Liver (tissue), 10 donors: ENCODE measurements at places on chromosomes 4 and X.

DNA sequence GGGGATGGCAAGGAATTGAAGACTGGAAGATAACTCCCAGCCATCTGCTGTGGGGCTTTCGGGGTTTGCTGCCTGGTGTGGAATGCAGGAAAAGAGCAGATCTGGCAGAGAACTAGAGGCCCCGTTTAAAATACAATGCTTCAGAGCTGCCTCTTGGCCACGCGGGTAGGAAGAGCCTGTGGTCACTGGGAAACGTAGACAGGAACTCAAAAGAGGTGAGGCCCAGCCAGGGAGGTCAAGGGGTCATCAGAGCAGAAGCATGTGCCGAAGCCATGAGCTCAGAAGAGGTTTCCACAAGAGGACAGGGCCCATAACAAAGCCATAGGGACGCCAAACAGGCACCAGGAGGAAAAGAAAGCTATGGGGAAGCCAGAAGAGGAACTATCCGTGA is 14.5 kb upstream of the STS start:
- no peak for DNase-seq

DNA sequence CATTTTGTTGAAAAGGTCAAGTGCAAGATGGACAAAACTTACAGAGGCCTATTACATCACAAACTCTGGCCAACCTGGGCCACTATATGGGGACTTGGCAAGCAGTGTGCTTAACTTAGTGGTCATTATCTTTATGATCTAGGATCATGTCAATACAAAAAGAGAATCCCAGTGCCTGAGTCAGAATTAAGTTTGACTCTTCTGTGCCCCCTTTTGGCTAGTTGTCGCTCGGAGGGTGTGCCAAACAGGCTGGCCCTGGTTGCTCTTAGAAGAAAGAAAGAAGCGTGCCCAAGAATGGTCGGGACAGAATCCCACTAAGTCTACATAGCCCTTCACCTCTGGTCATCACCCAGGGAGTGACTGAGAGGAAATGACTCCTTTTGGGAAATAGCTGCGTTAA is 100.1 kb downstream of the EIF4E start:
- no peak for DNase-seq

DNA sequence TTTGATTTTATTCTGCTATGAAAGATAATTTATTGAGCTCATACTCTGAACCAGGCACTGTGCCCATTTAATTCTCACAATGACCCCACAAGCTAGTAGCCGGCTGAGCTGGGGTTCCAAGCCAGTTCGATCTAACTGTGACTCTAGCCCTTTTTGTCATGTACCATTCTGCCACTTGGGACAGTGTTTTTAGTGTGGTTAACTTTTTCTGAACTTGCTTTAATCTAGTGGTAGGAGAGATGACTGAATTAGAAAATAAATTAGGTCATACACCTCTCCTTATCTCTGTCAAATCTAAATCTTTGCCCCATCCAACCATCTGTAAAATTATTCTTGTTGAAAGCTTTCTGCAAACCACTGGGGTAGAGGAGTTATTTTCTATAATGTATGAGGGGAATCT is 136.0 kb downstream of the CBR4 start:
- DNase-seq, result no peak

DNA sequence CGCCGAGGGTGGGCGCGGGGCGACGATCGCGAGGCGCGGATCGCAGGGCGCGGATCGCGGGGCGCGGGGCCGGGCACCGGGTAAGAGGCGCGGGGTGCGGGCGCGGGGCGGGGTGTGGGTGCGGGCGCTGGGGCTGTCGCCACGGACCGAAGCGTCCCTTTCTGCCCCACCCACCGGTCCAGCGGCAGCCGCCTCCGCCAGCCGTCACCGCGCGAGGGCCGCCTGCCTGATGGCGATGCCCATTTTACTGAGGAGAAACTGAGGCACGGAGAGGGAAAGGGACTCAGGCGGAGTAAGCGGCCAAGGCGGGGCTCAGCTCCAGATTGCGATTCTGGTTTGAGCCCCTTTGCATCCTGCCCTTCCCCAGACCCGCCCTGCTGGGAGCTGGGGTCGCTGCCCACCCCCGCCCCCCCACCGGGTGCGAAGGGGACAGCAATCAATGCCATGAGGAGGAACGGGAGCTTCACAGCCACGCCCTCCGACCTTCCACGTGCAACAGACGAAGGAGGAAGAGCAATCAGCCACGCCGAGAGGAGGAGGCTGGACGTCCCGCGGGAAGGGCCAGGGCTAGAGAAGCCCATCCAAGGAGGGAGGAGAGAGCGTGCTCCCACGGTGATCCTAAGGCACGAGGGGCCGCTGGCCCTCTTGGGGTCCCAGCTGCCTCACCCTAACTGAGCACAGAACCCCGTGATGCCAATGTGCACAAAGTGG is 10.9 kb upstream of the MAN2B2 start:
- no peak for DNase-seq

DNA sequence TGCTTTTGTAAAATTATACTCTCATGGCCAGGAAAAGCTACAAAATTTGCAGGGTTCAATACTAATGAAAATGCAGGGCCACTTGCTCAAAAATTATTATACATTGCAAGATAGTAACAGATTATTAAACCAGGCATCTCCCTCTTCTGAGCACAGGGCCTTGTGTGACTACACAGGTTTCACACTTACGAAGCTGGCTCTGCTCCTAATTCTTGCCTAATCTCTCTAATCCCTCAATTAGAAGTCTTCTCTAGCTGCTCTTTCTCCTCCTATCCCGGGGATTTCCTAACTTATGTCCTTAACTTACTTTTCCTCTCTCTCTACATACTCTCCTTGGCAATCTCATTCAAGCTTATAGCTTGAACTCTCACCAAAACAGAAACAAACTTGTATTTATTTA is 168.3 kb downstream of the AREG start:
- DNase-seq, result no peak

- no peak for DNase-seq
These were observed 180.7 kb downstream of the AR start for GRCh38 chrX:67724359-67725110.

DNA sequence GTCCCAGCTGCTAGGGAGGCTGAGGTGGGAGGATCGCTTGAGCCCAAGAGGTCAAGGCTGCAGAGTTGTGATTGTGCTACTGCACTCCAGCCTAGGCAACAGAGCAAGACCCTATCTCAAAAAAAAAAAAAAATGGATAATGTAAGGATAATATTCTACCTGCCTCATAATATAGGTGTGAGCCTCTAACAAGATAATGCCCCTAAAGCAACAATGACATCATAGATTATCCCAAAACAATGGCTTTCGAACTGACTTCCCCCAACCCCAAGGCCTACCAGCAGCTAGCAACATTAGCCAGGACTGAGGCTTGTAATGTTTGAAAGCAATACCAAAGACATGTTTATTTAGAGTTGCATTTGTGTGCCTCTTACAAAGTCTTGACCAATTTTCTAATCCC is 33.9 kb upstream of the ATP6AP2 start:
- no peak for DNase-seq

- DNase-seq, result no peak
These were observed 256.6 kb upstream of the NDST3 start for GRCh38 chr4:117777721-117778120.

GRCh38 chr4:89572224-89572858 is 264.6 kb downstream of the SNCA start:
- DNase-seq, result no peak

- DNase-seq, result no peak
These were observed 4.2 kb upstream of the MTMR1 start for GRCh38 chrX:150688911-150689451.

- no peak for DNase-seq
These were observed 44.9 kb upstream of the SMAD1 start for GRCh38 chr4:145436796-145437195.
